Fibroblast of lung (primary cell): ENCODE measurements at places on chromosomes 5 and 9. TPM values are rescaled to one million over a fixed set of nuclear protein-coding genes. Genes with fewer than 3 reads are reported as not detected.
A peak's percentile ranks its signal among the peaks of the same experiment; 100 is the strongest.

DNA sequence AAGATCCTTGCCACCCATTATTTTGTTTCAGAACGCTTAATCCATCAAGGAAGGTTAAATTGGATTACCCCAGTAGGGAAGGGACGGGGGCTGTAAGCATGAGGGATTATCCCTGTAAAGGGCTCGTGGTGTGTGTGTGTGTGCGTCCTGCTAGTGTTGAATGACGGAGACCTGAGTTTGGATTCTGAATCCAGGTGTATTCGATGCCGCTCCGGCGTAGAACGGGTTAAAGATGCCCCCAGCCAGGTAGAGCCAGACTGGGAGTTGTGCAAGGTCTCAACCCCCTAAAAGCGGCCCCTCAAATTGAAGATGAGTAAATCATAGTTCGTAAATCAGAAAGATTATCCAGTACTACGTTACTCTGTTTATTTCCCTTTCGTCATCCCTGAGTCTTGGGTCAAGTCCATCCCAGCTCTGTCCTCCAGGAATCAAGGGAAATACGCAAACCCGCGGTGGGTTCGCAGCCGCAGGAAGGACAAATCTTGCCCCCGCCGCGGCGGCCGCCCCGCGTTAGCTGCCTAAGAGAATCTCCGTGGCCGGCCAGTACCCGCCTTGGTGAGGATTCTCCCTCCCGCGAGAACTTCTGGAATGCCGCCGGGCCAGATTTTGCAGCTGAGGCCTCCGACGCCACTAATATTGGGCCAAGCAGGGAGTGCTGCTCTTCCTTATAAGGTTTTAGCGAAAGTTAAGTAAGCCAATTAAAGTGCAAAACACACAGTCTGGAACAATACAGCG lies 586 bp upstream of the MTAP start:
- DNase-seq, result peak; percentile 88

DNA sequence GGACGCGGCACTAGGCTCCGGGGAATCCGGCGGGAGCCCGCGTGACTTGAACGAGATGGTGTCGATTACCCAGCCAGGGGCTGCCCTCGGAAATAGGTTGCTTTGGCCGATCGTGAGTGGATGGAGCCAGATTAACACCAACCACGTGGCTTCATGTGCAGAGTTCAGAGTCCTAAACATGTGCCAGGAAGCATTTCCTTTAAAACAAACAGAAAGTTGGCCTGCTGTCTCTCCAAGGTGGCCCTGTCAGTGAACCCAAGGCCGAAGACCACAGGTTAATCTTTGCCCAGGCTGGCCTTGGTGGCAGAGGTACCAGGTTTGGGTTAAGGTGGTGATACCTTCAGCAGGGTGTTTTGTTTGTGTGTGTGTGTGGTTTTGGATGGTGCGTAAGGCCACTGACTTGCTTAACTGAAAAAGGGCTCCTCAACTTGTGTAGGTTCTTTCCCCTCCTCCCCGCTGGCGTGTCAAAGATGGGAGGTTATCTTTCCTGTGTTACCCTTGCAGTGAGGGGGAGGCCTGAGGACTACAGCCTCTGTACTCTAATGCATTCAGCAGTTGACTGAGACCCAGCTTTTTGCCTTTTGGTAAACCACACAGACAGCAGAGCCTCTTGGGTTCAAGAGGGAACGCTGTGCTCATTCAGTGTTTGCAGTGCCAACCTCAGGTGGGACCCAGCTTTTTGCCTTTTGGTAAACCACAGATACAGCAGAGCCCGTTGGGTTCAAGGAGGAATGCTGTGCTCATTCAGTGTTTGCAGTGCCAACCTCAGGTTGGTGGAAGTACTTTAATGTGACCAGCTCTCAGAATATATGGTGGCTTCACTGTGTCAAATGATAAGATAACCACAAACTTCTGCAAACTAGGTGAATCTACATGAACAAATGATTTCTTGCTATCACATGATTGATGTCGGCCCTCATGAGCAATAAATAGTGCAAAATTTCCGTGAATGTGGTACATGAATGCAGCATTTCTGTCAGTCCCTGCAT lies 1.4 kb downstream of the IQGAP2 start:
- no peak for DNase-seq

CHSY3 gene
- polyA plus RNA-seq, result 0.51 and 0.76 TPM in 2 replicates

C5orf58 gene
- polyA plus RNA-seq, result not detected in 2 replicates

SLC27A6 gene
- polyA plus RNA-seq, result 0.02 and 0.08 TPM in 2 replicates

DNA sequence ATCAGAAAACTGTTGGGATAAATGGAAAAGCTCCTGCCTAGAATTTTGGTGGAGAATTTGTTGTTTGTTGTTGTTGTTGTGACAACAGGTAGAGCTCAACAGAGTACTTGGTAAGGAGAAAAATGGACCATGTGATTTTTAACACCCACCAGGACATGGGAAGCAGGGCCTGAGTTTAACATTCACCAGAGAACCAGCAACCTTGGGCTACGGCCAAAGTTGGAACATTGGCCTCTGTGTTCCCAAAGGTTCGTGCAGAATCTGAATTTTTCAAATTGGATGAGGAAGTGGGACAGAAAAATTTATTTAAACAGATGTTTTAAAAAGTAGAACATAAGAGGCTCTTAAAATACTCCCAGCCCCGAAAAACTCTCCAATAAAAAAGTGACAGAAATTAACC lies 127.0 kb downstream of the GNA14 start:
- DNase-seq, result no peak

AFAP1L1 gene
- 2.7 and 3.0 TPM in 2 replicates for polyA plus RNA-seq

- no peak for DNase-seq
Observed at GRCh38 chr5:148532969-148533670, 121.2 kb downstream of the HTR4 start.

GRCh38 chr5:106113922-106114321 lies 1556.8 kb downstream of the EFNA5 start:
- no peak for DNase-seq

TMEM174 gene
- polyA plus RNA-seq, result not detected in 2 replicates

QRFP gene
- not detected in 2 replicates for polyA plus RNA-seq

ZFP37 gene
- 1.4 and 1.5 TPM in 2 replicates for polyA plus RNA-seq
